ENCODE measurements at places on chromosomes 7 and 10.

DNA sequence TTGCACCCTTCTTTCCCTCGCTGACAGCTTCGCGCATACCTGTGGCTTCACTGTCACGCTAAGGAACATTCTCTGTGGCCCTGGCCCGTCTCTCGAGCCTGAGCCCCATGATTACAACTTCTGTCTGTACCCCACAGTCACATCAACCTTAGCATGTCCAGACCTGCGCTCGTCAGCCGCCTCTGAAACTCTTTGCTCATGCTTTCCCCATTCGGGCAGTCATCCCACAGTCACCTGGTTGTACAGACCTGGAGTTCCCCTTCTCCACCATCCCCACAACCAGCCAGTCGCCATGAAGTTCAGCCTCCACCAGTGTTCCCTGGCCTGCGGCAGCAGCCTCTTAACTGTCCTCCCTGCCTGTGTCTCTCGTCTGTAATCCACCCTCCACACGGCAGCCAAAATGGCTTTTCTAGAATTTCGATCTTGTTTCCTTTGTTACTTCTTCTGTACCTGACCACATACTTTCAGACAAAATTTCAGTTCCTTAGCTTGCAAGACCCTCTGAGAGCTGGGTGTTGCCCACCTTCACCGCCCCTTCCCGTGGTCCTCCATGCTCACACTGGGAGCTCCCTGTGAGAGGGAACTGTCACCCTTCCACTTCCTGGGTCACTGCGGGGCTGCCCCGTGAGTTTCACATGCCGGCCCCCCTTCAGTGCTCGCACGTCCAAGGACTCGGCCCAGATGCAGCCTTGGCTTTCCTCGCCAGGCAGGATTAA lies 229.2 kb downstream of the CELF2 start:
- DNase-seq: no peak

DNA sequence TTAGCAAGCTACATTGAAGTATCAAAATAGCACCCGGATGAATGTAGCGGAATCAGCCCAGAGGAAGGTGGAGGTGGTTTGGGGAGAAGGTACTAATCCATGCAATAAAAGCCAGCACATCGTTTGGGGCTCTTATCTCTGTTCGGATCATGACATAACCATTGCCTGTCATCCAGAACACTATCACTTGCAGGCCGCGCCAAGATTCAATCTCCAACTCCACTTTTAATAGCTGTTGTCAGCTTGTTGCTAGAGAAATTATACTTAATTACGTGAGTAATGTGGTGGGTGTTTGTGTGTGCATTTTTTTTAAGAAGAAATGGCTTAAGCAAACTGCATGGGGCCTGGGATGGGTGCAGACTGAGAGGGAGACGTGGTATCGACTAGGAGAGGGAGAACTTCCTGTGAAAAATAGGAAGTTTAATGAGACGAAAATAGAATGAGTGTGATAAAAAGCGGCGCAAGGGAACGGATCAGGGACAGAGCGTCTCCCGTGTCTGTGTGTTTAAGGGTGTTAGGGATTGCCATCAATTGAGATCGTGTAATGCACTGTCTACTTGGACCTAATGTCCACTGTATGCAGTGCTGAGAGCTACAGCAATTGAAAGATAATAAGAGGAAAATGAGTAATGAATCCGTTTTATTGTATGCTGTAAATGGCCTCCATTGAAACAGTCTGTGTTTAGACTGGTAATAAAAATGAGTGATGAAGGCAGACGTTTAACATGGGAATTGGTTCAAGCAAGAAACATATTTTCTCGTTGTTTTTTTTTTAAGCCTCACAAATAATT lies 27.6 kb upstream of the SFMBT2 start:
- DNase-seq: no peak

DNA sequence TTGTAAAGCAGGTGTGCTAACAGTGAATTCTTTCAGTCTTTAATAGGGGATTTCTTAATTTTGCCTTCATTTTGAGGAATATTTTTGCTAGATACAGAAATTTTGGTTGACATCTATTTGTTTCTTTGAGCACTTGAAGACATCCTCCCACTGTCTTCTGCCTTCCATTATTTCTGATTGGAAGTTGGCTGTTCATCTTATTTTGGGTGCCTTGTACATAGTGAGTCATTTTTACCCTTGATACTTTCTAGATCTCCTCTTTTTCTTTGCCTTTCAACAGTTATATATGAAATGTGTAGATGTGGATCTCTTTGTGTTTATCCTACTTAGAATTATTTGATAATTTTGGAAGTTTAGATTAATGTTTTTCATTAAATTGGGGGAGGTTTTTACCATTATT lies 631.0 kb downstream of the AUTS2 start:
- DNase-seq: no peak

DNA sequence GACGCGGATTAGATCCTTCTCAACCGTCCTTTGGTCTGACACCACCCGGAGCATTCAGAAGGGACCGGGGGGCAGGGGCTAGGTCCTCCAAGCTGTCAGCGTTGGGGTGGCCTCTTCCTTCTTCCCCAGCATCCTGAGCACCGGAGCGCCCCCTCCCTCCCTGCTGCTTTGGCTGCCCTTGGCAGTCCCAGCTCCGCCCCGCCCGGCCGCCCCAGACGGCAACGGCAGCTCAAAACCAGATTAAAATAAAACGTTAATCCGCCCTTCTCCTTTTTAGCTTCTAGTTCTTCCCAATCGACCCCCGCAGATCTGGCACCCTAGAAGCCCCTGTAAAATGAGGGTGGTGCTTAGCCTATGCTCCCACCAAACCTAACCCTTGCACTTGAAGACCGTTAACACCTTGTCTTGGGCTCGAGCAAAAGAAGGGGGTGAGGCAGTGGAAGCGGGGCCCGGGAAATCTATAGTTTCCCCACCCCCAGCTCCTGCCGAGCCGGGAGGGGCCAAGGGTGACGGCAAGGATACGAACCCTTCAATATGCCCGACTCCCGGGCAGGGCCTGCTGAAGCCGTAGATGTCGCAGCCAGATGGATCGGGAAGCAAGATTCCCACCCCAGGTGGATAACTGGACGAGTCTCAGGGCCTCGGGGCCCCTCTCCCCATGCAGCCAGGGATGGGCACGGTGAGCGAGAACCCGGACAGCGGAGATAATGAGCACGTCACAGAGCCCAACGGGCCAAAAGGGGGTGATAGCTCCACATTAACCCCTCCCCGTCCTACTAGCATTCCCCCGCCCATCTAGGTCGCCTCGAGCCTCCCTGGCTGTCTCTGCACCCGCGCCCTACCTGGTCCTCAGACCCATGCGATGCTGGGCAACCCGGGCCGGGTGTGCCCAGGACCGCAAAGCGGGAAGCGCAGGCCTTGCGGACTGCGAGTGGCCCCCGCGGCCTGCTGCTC lies 169.7 kb downstream of the NRF1 start:
- DNase-seq: peak; percentile 87

- no peak for DNase-seq
Measured at GRCh38 chr7:96287132-96287531, 34.8 kb downstream of the SLC25A13 start.

GRCh38 chr10:86652361-86653202 lies 1.8 kb upstream of the OPN4 start:
- no peak for DNase-seq

- no peak for DNase-seq
Measured at GRCh38 chr7:135164357-135165061, 6.0 kb downstream of the CYREN start.

- no peak for DNase-seq
Measured at GRCh38 chr7:33495207-33495606, 365.8 kb downstream of the BBS9 start.
